ENCODE measurements at places on chromosomes 6 and 20.

DNA sequence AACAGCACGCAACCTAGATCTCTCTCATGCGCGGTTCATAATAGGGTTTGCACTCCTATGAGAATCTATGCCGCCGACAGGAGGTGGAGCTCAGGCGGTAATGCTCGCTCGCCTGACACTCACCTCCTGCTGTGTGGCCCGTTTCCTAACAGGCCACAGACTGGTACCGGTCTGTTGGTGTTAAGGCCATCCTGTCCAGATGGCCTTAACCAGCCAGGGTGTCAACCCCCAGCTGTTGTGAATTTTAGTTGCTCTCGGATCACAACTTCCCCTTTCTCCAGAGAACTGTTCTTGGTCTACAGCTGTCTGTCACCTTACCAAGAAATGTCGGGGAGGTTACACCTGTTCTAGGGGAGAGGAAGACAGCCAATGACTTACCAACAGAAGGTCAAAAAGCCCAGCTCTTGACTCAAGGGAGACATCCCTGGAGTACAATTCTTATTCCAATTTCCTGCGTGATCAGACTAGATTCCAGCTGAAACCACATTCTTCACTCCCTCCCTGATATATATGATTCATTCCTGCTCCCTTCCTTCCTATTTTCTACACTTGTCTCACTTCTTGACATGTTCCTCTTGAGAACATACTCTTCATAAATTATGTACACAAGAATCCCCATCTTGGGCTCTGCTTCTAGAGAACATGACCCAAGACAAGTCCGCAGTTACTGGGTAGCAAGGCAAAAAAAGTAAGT lies 23.1 kb upstream of the DNAAF9 start:
- peak; percentile 58 for DNase-seq

- DNase-seq: no peak
Measured at GRCh38 chr20:38158701-38159351, 6.2 kb downstream of the TGM2 start.

DNA sequence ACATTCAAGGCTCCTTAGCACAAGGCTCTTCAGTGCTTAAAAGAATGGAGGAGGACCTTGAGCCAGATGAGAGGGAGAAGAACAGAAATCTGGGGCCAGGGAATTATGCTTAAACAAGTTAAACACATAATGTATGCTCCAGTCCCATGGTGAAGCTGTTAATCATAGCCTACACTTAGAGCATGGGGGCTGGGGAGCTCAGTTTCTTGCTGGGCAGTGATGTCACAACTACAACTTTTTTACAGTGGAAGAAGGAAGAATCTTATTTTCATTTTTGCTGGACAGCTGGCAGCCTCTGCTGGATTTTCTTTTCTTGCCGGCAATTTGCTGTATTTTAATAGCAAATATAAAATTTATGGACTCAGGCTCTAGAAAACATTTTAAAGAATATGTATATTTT lies 432.5 kb downstream of the CD109 start:
- no peak for DNase-seq

- no peak for DNase-seq
Measured at GRCh38 chr6:89209457-89209856, 7.7 kb downstream of the GABRR1 start.

- DNase-seq: no peak
Measured at GRCh38 chr6:108793516-108794251, 54.5 kb upstream of the ARMC2 start.

DNA sequence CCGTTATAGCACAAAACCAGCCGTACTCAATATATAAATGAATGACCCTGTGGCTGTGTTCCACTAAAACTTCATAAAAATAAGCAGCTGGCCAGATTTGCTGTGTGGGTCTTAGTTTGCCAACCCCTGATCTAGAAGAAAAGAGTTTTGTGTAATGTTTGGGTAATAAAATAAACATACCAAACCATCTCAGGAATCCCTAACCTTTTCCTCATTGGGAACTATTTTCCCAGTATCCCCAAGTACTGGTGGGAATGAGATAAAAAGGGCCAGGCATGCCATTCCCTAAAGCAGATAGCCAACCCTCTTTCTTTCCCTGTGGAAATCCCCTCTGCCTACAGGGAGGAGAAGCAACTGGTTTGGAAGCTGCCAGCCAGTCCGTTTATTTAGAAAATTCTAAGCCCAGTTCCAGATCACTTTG lies 169.1 kb upstream of the AKAP12 start:
- no peak for DNase-seq

GRCh38 chr6:157761331-157761921 lies 61.6 kb upstream of the SNX9 start:
- peak; percentile 50 for DNase-seq

DNA sequence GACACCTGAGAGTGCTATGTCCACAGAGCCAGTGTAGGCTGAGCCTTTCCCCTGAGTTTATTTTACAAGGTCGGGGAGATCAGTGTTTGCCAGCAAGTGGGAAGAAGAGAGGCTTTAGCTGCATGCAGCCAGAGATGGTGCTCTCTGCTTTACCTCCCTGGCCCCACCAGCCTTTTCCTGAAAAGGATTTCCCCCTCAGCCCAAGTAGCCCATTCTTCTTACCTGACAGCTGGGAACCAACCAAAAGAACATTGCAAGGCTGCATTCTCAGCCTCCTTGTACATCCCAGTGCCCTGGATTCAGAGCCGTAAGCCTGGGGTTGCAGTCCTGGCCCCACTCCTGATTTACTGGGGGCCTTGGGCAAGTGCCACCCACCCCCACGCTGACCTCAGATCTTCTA lies 16.9 kb downstream of the SNPH start:
- no peak for DNase-seq

DNA sequence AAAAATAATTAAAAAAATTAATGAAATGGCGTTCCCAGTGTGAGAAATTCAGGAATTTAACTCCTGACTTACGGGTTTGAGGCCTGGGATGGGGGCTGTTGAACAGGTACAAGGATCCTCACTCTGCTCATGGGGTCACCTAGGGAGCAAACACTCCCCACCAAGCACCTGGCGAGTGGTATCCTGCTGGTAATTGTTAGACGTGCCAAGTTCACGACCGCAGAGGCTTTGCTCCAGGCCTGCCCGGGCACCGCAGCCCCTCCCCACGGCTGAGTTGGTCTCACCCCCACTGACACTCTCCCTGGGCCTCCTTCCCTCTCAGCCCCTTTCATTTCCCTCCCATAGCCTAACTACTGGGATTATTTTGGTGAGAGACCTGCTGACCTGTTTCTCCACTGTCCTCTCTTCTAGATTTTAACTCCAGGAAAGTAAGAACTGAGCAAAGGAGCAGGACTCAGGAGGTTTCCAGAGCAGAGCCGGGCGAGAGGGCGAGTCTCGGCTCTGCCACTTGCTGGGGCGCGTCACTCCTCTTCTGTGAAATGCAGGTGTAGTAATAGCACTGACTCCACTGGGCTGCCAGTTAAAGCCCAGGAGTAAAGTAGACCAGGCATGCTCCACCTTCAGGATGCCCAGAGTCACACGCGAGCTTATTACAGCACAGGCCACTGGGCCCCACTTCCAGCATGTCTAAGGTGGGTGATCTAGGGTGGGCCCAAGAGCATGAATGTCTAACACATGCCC lies 22.8 kb downstream of the BMP7 start:
- no peak for DNase-seq

GRCh38 chr6:33082702-33083101 lies 6.9 kb downstream of the HLA-DPB1 start:
- DNase-seq: no peak

DNA sequence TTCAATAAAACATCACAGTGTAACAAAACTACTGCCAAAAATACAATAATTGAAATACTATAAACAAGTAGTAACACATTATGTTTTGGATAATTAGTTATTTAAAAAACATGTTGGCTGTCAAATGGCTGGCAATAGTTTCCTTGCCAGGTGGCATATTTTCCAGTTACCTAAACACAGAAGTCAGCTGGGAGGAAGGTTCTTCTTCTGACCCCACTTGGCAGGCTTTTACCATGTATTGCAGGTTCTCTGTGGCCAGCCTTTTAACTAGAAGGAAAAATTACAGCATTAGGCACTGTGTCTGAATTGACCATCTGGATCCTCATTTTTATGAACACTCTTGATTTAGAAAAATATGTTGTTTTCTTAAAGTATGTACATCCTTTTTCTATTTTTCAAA lies 131.4 kb downstream of the MMS22L start:
- no peak for DNase-seq

DNA sequence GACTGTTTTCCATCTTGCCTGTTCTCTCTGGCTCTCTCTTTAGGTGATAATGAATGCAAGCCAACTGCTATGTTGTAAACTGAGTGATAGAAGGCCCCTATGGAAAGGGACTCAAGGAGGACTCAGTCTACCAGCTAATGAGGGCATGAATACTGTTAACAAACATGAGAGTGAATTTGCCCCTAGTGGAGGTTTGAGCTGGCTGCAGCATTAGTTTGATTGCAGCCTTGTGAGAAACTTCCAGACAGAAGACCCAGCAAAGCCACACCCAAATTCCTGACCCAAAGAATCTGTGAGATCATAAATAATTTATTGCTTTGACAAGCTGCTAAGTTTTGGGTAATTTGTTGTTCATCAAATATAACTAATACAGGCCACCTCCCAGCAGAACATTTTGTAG lies 50.0 kb upstream of the PLCB1 start:
- DNase-seq: no peak

DNA sequence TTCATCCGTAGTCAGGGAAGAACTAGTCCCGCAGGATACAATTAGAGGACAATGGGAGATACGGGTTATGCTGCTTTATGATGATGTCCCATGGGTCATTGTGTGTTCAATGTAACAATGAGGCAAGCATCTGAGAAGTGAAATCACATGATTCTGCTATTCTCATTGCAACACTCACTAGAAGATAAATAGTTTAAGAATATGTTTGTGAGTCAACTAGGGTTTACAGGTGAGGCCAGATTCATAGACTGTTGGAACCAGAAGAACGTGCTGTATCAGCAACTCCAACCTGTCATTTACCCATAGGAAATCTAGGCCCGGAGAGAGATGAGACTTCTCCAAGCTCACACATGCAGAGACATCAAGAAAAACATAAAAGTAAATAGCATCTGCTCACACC lies 80.8 kb downstream of the SCML4 start:
- DNase-seq: no peak

GRCh38 chr6:71127374-71127773 lies 161.2 kb upstream of the OGFRL1 start:
- no peak for DNase-seq

- DNase-seq: no peak
Measured at GRCh38 chr20:51193066-51193772, 170.3 kb upstream of the KCNG1 start.

DNA sequence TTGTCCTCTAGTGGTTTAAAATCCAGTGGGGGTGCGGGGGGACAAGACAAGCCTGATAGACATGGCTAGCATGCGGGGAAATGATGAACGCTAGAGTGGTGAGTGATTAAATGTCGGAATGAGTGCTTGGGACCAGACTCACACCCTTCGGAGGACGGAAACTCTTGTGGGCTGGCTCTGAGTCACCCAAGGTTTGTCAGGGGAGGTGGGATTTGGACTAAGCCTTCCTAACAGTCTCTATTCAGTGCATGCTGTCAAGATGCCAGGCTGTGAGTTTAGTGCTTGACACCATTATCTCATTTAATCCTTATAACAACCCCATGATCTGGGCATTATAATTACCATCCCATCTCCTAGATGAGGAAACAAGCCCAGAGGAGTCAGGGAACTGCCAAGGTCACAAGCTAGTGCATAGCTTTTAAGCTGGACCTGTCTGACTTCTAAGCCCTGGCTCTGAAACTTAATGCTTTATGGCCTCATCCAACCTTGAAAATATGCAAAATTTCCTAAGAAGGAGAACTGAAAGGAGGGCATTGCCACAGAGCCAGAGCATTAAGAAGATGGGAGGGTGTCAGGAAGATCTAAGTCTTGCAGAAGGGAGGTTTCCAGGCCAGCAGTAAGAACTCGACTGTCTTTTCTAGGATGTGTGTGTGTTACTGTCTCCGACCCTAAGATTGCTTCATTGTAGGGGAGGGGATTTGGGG lies 168.7 kb upstream of the LRFN2 start:
- DNase-seq: no peak

- no peak for DNase-seq
Measured at GRCh38 chr6:169862043-169862891, 110.8 kb downstream of the ERMARD start.

DNA sequence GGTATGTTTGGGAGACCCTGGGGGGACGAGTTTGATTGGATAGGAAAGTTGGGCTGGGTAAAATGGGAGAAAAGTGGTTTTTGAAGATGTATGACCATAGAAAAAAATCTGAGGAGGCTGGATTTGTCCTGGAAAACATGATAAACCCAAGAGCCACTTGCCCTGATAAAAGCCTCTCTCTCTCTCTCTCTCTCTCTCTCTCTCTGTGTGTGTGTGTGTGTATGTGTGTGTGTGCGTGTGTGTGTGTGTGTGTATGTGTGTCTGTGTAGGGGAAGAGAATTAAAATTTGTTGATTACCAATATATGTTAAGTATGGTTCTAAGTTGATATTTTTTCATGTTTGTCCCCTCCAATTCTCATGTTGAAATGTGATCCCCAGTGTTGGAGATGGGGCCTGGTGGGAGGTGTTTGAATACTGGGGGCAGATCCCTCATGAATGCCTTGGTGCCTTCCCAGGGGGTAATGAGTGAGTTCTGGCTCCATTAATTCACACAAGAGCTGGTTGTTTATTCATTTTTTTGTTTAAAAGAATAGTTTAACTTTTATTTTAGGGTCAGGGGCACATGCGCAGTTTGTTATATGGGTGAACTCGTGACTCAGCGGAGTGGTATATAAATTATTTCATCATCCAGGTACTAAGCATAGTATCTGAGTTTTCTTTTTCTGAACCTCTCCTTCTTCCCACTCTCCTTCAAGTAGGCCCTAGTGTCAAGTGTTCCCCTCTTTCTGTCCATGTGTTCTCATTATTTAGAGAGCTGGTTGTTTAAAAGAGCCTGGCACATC lies 208.8 kb downstream of the TFAP2B start:
- no peak for DNase-seq

DNA sequence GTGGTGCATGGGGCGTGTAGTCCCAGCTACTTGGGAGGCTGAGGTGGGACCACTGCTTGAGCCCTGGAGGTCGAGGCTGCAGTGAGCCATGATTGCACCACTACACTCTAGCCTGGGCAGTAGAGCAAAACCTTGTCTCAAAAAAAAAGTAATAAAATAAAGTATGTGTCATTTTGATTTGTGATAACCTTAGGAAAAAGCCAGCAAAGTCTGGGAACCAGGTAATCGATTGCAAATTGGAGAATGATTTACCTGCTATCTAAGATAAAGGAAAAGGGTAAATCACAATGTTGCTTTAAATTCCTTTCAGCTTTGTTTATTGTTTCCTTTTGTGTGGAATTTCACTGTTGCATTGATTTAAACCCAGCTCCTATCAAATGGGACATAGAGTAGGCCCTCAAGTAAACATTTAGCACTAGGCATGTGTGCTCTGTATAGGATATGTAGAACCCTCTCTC lies 59.0 kb downstream of the SGK1 start:
- DNase-seq: no peak

Data from GM13976 (cell line).